ENCODE measurements at places on chromosomes 3 and 15. TPM values are rescaled to one million over a fixed set of nuclear protein-coding genes. Genes with fewer than 3 reads are reported as not detected.

Gene ISL2
- total RNA-seq: not detected

Gene ACTRT3
- total RNA-seq: 3.3 TPM

Gene FBXO40
- total RNA-seq: 0.31 TPM

Gene ARL6
- total RNA-seq: 40.1 TPM

Gene PLSCR2
- total RNA-seq: not detected

Gene FANCD2OS
- total RNA-seq: not detected

Gene TLR9
- under 0.01 TPM for total RNA-seq

Gene TMEM212
- not detected for total RNA-seq

Gene NR2E3
- 0.16 TPM for total RNA-seq

Gene C3orf85
- total RNA-seq: not detected

Gene COL8A1
- 0.62 TPM for total RNA-seq

Gene ARRDC4
- total RNA-seq: 55.1 TPM

All from occipital lobe (tissue), 3 donors.